Activated CD4-positive, CD25-positive, alpha-beta regulatory T cell treated with anti-CD3 and anti-CD28 coated beads, Interleukin-2, amount 50 U/mL, for 16 hours (primary cell): ENCODE measurements at places on chromosomes 1 and 21.

- DNase-seq, result no peak
Measured at GRCh38 chr1:53391296-53391695, 63.4 kb upstream of the LRP8 start.

- DNase-seq, result no peak
Measured at GRCh38 chr1:169109561-169110134, 3.2 kb downstream of the ATP1B1 start.

- no peak for DNase-seq
Measured at GRCh38 chr21:44805226-44805625, 3.6 kb upstream of the UBE2G2 start.

GRCh38 chr1:30728340-30728739, 5.0 kb upstream of the MATN1 start:
- DNase-seq, result no peak

GRCh38 chr1:183840140-183840539, 35.2 kb downstream of the RGL1 start:
- no peak for DNase-seq

DNA sequence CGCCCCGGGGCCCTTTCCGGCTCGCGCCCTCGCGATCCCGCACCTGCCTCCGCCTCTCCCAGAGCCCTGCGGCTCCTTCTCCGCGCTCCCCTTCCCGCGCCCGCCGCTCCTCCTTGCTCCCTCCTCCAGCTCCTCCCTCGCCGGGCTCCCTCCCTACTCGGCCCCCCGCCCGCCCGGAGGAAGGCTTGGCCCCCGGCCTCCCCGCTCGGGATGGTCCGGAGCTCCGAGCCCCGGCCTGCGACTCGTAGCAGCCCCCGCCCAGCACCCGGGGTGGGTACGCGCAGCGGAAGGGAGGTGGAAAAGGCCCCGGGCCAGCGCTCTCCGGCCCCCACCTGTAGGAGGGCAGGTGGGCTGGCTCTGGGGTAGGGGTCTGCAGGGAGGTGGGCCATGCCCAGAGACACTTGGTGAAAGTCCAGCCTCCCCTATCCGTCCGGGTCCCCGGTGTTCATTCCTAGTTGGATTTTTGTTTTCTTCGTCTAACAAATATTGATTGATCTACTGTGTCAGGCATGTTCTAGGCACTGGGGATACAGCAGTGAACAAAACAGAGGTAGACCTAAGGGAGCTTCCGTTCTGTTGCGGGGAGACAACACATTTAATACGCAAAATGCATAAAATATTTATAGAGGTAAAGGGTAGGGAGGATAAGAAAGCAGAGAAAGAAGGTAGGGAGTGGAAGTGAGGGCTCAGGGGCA, at the start of gene HTR1D:
HTR1D (minus strand) TSS at position 82 of the 695 bp plus-strand sequence. CDS start 23,283 bp downstream, outside the sequence.
- DNase-seq, result no peak

DNA sequence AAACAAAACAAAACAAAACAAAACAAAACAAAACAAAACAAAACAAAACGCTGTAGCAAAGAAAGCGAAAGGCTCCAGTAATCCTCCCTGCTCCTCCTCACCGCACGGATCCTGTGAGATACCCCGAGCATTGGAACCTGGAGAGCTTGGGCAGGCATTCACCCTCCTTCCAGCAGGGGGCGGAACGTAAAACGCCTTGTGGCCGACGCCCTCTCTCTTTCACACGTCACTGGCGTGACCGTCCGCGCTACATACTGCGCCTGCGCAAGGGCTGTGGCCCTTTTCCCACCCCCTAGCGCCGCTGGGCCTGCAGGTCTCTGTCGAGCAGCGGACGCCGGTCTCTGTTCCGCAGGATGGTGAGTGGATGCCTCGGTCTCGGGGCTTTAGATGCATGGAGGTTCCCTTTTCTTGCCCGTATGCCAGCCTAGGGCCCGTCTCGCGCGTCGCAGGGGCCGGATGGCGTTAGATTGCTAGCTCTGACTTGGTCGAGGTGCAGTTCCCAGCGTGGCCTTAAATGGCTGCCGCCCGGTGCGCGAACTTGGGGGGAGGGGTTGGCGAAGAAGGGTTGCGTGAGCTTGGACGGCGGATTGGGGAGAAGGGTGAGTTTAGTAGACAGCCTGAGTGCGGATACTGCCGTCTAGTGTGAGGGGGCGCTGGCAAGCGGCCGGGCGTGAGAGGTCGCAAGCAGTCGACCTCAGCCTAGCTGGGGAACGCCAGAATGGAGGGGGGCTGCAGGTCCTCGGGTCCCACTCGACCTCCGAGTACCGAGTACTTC, at the start of gene RPL5:
RPL5 (plus strand) TSS at position 279 of the 775 bp plus-strand sequence; CDS start at position 354, 75 bp downstream.
- DNase-seq, result peak; percentile 97

DNA sequence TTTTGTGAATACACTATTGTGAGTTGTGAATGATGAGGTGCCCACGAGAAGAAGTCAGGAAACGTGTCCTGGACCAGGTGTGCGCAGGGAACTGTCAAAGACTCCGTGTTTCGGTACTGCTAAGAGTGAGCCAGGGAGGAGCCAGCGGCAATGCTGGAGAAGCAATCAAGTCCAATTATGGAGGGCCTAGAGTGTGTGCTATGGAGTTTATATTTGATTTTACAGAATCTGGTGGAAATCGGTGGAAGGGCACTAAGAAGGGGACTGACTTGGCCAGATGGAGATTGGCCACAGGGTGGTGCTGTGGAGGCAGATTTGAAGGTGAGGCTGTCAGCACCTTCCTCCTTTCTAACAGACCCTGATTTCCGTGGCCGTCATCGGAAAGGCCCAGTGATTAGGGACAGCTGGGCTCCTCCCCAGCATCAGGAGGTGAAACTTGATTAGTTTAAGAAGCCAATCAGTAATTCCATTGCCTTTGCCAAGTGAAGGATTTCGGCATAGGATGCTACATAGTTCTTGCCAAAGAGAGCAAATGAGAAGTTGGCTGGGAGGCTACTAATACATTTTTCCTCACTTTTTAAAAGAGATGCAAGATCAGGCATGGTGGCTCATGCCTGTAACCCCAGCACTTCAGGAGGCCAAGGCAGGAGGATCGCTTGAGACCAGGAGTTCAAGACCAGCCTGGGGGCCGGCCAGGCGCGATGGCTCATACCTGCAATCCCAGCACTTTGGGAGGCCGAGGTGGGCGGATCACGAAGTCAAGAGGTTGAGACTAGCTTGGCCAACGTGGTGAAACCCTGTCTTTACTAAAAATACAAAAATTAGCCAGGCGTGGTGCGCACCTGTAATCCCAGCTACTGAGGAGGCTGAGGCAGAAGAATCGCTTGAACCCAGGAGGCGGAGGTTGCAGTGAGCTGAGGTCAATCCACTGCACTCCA, 7.0 kb downstream of the PTCH2 start:
- DNase-seq, result peak; percentile 66

- no peak for DNase-seq
Measured at GRCh38 chr1:84842748-84843231, 50.2 kb downstream of the LPAR3 start.

GRCh38 chr1:2645776-2646175, 13.0 kb upstream of the MMEL1 start:
- DNase-seq, result no peak

DNA sequence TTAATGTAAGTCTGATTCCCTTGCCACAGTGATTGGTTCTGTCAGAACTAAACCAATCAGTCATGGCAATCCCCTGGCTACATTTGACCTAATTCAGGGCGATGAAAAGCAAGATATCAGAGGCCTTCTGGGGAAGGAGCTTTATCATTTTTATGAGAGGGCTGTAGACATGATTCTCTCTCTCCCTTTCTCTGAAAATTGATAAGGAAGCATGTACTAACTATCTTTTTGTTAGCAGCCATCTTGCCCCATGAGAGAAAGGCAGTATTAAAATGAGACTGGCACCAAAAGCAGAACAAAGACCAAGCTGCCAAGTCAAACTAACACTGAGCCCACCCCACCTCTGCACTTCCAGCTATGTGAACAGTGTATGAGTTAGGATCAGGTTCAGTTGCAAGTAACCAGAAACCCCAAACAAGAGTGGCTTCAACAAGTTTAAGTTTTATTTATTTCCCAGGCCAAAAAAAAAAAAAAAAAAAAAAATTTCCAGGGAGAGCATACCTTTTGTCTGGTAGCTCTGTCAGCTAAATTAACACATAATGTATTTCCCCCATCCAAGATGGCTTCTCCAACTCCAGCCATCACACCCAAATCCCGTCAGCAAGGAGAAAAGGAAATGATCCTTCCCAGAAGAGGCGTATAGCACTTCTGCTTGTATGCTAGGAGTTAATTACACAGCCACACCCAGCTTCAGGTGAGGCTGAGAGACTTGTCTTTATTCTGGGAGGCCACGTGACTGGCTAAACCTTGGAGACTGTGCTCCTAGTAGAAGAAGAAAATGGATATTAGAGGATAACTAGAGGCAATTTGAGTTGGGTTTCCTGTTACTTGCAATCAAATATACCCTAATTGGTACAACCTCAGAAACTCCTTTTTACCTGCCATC, 105.8 kb upstream of the RALGPS2 start:
- no peak for DNase-seq

GRCh38 chr1:6601923-6602668, 573 bp downstream of the KLHL21 start:
- DNase-seq, result no peak

DNA sequence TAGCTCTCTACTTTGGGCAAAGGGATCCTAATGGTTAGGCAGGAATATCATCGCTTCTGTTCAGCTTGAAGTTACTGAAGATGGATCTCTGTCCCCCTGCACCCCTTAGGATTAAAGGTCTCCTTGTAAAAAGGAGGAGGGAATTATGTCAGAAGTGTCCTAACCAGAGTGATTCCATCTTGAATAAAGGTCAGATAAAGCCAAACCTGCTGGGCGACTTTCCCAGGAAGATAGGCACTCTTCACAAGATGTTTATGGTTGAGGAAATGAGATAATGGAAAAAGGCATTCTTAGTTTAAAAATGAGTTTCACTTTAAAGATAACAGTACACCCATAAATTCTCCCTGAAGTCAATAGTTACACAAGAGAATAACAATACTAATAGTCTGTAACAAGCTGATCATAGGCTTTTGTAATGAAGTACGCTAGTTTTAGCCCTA, 1.7 kb upstream of the NENF start:
- DNase-seq, result no peak

GRCh38 chr1:16882986-16883385, 12.8 kb upstream of the RNU1-2 start:
- DNase-seq, result no peak

DNA sequence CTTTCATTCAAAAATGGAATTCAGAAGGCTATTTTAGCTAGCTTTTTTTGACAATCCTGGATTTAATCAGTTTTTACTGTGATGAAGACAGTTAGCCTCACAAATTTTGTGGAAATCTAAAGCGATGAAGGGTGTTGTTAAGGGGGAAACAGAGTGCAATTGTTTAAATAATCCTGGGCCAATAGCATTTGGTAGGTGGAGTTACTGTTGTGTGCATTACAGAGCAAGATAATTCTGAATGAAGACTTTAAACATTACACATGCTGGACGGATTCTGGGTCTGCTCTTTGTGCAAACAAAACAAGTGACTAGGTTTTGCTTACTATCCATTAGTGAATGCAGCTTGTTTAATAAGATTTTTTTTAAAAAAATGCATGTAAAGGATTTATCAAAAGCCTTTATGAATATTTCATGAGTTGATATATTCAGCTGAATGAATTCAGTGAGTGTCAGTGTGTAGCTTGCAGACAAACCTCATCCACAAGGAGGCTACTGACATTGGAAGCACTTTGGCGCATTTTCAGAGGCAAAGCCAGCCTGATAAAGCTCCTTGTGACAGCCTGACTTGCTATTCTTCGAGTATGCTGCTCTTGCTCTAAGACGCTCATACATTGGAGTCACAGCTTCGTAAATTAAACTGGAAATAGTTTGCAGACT, 199.6 kb downstream of the PDE4B start:
- DNase-seq, result no peak
